ENCODE measurements at places on chromosomes 1 and 21.

DNA sequence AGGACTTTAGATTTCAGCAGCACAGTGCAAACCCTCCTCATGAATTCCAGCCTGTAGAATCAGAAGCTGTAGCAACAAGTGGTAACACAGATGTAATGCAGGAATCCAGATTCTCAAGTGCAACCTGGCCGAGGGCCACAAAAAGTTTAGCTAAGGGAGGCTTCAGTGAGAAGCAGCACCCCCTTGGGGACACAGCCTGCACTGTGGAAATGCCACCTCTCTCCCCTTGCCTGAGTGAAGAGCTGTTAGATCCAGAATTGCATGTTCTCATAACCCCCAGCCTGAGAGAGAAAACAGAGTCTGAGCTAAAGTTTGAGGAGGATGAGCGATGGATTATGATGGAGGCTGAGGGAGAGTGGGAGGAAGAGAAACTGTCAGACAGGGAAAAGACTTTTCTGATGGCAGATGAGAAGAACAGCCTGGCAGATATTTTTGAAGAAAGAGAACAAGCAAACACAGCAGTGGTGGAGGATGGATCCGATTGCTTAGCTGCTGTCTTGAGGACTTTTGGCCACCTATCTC, 80.5 kb upstream of the BMP8A start:
- DNase-seq, result peak; percentile 25

- no peak for DNase-seq
Observed at GRCh38 chr21:28177124-28177523, 815.6 kb downstream of the LTN1 start.

DNA sequence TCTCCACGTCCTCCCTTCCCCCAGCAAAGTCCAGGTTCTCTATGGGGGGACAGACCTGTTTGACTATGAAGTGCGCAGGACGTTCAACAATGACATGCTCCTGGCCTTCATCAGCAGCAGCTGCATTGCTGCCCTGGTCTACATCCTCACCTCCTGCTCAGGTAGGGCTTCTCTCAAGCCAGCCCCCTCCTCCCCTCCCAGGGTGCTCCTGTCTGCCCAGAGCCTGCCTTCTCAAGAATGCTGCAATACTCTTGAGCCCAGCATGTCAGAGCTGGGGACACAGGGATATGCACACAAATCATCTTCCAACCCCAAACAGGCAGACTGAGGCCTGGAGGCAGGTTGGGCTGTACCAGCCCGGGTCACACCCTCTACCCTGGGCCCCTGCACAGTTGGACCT, 35.4 kb downstream of the DISP3 start:
- no peak for DNase-seq

- DNase-seq, result no peak
Observed at GRCh38 chr1:1168451-1169411, 4.9 kb upstream of the TTLL10 start.

DNA sequence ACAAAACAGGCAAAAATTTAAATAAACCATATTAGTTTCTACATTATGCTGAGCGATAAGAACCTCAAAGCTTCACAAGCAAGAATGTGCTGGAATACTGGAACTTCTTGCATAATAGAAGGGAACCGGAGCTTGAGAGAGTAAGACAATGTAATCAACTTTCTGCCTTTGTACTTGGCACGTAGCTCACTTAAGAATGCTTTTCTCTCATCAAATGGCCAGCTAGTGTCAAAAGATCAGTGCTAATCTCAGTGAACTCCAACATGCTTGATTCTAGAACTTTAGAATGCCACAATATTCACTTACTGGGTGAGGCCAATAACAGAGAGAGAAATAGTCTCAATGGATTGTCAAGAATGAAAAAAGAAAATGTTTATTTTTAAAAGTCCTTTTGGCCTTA, 486.1 kb upstream of the LRRC7 start:
- no peak for DNase-seq

DNA sequence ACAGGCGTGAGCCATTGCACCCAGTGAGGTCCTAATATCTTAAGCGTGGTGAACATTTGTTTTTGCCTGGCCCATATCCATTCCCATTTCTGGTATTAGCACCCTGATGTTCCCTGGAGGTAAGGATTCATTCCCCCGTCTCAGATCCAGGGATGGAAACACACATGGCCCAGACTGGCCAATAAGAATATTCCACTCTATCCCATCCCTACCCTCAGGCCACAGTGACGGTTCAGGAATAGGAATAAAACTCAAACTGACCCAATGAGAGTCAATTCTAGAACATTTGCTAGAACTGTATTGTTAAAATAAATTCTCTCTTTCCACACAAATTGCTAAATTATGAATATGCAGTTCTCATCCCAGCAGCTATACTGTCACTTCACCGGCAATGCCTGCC, 76.1 kb downstream of the PIK3R3 start:
- DNase-seq, result no peak

Measured in SHP77 (cell line).